ENCODE measurements at places on chromosomes 13 and 19.

DNA sequence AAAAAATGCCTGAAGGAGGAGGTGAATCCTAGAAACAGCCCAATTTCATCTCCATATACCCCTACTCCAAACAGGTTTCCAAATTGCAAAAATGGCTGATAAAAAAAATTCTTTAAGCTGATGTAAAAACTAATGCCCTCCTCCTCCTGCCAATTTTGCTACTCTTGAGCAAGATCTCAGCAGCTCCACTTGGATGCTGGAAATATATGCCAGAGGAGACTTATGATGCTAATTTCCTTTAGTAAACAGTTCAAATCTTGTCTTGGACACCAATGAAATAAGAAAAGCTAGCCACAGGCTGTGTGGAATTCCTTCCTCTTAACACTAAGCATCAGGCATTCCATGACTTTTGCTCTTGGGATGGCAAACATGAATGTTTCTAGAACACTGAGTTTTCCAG, 67.5 kb downstream of the INSR start:
- DNase-seq, result no peak

DNA sequence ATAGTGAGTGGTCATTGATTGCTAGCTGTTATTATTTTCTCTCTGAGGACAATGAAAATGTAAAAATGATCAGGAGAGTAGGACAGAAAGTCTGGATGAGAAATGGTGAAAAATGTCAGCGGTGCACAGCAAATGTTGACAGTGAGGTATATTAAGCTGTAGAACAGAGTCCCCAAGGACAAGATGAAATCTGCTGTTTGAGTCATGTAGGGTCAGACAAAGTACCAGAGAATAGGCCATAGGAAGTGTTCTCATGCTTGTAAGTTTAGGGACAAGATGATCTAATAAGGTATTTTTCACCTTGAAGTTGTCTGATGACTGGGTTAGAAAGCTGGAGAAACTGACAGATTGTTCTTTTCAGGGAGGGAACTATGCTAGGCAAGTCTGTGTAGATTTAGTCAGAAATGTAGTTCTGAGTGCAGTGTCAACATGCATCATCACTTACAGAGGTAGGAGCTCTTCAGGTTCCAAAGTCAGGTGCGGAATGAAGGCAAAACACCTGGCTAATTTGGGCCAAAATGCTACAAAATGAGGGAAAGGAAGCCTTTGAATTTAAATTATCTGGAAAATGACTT, 369.3 kb downstream of the DLEU7 start:
- DNase-seq, result no peak

DNA sequence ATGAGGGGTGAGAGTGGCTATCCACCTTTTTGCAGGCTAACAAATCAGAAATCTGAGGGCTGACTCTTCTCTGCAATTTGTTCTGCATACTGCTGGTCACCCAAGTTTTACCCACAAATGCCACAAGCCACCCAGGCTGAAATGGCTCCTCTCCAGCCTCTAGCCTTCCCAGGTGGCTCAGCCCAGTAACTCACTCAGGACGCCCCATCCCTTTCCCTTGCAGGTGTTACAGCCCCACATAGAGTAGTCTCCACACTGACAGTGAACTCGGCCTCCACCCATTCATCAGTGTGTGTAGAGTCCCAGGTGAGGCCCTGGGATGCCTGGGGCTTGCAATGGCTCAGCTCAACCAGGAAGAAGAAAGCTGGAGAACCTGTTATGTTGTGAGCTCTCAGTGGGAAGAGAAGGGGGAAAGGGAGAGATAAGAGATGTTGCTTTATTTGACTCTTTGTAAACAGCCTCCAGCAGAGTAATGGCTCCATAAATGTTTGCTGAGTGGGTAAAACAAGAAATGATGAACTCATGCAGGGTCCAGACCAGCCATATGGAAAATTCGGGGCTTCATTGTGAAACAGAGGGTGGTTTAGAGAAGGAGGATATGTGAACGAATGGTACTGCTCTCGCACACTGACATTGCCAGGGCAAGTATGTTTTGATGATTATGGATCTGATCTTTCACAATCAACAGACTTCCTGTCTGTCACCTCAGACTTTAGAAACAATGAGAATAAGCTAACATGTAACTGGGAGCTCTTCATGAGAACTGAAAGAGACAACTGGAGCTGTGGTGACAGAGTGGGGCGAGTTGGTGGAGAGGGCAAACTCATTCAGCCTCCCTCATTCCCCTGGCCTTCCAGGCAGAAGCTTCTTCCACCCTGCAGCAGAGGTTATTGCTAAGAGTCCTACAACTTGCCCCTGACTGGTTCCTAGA, 74.2 kb upstream of the RFC3 start:
- no peak for DNase-seq

GRCh38 chr19:28508666-28509065, 704.3 kb downstream of the UQCRFS1 start:
- DNase-seq, result no peak

- peak; percentile 41 for DNase-seq
Measured at GRCh38 chr19:3359919-3360420, 6.4 kb upstream of the NFIC start.

DNA sequence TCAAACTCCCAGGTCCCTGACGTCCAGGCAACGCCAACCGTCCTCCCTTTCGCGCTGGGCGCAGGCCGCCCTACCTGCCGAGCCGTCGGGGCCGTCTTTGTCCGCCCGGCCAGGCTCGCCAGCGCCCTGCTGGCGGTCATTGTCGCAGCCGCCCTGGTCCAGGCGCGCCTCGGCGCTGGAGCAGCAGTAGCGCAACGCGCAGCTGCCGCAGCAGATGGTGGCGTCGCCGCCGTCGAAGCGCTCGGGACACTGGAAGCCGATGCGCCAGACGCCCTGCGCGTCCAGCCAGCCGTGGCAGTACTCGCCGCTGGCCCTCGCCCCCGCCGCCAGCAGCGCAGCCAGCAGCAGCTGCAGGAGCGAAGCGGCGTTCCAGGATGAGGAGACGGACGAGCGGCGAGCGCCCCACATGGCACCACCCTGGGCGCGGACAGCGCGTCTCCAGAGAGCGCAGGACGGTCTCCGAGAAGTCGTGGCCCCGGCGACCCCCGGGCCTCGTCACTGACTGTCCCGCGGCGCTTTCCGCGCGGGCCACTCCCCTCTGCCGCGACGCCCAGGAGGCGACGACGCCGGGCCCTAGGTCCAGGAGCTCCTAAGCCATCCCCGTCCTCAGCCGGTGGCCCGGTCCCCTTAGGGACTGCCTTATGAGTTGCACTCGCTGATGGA, 1.1 kb downstream of the SHISA2 start:
- peak; percentile 21 for DNase-seq

DNA sequence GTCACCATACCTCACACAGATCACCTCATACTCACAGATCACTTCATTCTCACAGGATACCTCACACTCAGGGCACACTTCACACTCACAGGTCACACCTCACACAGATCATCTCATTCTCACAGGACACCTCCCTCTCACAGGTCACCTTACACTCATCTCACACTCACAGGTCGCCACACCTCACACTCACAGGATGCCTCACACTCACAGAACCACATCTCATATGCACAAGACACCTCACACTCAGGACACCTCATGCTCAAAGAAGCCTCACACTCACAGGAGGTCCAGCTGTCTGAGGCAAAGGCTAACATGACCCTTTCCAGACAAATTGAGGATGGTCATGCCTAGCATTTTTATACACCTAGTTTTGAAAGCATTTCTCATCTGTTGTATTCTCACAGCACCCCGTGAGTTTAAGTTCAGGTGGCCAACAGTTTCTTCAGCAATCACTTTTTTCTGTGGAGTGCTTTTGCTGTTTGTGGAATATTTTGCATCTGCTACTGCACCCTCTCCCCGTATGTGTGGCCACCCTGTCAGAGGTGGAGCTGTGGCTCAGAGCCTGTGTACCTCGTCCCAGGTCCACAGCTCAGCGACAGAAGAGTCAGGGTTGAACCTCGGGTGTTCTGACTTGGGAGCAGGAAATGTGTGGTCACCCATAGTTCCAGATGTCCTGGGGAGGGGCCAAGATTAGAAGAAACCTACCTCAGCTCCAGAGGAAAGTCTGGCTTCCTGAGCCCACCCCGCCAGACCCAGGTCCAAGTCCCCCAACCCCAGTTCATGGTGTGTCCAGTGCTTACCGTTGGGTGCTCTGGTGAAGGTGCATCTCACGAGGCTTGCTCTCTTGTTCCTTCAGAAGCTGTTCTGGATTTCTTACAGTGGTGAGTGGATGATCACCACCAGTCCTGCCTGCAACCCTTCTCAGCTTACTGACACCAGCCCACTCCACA, 7.6 kb downstream of the F7 start:
- DNase-seq, result peak; percentile 22

- no peak for DNase-seq
Measured at GRCh38 chr13:36857253-36857652, 38.2 kb downstream of the RFXAP start.
